Midbrain (tissue), 1 donor: ENCODE measurements at places on chromosomes 3 and 15.
A peak's percentile ranks its signal among the peaks of the same experiment; 100 is the strongest.

DNA sequence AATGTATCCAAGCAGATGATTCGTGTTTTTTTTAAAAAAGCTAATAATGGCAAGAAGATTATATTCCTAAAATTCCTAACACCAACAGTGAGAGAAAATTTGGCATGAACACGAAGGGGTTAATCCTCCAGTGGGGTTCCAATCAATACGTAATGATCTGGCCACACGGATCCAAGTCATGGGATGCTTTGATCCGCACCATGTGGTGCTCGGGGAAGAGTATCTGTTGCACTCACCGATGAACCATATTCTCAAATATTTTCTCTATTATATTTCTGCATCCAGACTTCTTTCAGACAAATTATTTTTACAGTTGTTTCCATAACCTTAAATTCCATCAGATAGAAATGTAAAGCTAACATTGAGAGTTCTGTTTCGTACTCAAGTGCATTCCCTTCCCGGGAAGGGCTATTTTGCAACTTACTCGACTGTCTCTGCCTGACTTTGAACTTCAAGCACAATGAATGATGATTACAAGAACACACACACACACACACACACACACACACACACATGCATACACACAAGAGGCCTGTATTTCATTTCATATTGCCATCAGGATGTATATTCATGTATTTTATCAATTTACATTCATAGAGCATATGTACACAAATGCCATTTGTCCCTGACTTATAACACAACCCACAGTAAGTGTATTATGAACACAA, 567.2 kb downstream of the FOXP1 start:
- DNase-seq, result no peak

- DNase-seq, result no peak
Observed at GRCh38 chr15:76625267-76625666, 279.9 kb downstream of the SCAPER start.

DNA sequence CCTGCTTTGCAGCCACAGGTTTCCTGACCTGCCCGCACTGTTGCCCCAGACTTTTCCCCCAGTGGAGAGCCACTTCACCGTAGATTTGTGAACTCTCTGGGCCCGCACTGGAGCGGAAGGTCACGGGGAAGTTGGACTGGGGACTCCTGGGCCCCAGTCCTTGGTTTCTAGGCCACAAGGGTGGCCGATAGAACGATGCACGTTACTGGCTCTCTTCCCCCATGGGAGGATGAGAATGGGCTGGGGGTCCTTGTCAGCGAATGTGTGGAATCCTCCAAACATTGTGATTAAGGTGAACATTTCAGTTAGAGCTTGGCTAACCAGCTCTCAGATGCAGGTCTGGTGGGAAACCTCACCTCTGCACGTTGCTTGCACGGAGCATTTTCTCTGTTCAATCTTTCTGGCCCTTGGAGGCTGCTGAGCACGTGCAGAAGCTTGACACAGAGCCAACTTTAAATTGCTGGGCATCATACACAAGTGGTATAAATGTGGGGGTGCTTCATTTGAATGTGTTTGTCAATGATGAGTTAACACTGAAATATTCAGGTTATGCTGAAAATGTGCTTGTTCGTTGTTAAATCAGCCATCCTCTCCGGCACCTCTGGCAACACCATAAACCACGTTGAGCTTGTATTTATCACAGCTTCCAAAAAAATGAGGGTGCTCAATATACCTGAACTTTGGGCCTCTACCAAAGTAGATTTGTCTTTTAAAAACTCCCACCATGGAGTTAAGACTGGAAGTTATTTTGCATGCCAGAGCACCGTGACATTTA, 976 bp downstream of the DIS3L start:
- DNase-seq, result no peak

DNA sequence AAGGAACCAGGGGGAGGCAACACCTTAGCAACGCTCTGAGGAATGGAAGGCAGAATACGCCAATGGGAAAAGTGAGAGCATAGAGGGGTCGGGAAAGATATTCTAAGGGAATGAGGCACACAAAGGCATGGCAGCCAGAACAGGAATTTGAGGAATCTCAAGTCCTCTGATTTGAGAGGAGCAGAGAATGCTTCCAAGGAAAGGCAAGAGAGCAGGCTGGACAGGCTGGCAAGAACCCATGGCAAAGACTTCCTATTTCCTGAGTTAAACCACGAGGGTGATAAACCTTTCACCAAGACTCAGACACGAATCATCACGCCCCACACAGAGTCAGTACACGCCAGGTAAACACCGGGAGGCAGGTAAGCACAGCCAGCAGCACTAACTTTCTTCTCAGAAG, 109.8 kb downstream of the IGF2BP2 start:
- no peak for DNase-seq

GRCh38 chr3:187318819-187319616, 27.5 kb upstream of the MASP1 start:
- DNase-seq, result peak; percentile 56

GRCh38 chr3:152243301-152243711, 25.4 kb upstream of the MBNL1 start:
- DNase-seq, result no peak

- DNase-seq, result no peak
Observed at GRCh38 chr3:123068601-123069381, 2.0 kb downstream of the PDIA5 start.

DNA sequence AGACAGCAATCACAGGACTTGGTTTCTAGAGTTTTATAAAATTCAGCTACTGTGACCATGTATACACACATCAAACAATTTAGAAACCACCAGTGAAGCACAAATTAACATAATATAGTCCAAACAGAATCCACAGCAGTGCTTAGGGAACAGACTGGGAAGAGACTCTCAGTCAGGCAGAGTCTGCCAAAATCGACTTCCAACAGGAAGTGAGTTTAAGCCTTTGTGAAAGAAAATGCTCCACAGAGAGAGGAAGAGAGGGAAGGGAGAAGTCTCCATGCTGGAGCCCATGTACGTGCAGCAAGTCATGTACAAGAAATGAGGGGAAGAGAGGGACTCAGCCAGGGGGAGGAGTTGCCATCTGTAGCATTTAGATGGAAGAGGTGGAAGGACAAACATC, 172.6 kb downstream of the IL5RA start:
- DNase-seq, result no peak

GRCh38 chr3:114270019-114270418, 23.8 kb upstream of the TIGIT start:
- no peak for DNase-seq

DNA sequence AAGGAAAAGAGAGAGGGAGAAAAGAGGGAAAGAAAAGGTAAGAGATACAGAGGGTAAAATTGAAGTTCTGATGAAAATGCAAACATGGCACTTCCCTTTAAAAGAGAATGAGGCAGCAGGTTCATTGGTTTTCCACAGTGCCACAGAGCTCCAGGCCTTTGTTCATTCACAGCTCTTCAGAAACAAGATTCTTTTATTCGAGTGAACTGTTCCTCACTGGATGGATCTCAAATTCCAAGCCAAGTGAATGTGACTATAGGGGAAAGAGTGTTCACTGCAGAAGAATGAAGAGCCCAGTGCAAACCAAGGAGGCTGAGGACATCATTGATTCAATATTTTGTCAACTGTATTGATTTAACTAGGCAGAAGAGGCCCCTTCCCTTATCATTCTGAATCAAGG, 280.3 kb upstream of the PROK2 start:
- peak; percentile 54 for DNase-seq

DNA sequence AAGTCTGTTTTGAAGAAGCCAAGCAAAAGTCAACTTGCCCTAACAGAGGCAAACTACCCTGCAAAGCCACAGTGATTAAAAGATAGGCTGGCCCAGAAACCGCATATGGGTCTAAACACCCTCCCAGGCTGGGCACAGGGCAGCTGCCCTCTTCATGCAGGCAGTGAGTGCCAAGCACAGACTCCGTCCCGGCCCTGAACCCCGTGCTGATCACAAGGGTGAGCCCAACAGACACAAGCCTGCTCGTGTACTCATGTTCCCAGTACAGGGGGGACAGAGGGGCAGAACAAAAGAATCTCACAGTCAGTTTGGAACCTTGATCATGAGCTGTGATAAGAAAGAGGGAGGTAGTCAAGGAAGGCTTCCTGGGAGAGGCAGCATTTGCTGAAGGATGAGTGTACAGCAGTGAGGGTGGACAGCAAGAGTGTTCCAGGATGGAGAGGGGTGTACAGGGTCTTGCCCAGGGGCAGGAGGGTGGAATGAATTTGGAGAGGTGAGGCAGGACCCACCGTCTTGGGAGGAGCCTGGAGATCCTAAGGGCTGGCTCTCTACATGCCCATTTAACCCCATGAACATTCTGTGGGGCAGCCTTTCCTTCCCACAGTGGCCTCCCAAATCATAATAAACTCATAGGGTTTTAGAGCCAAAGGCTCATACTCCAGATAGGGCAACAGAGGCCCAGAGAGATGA, 43.2 kb upstream of the PRR23E start:
- no peak for DNase-seq

DNA sequence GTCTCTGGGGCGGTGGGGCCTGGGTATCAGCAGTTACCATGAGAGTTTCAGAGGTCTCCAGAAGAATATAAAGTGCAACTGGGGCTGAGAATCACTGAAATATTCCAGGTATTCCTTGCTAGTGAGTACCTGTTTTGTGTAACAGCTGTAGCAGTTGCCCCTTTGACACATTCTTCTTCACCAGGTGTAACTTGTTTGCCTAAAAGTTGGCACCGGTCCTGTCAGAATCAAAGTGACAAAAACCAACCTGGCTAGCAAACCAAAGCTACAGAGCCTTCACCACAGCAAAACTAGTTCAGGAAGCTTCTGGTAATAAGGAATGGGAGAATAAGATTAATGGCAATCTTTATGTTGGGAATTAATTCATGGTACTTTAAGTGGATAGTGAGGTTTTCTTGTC, 296.0 kb downstream of the NAALADL2 start:
- no peak for DNase-seq

DNA sequence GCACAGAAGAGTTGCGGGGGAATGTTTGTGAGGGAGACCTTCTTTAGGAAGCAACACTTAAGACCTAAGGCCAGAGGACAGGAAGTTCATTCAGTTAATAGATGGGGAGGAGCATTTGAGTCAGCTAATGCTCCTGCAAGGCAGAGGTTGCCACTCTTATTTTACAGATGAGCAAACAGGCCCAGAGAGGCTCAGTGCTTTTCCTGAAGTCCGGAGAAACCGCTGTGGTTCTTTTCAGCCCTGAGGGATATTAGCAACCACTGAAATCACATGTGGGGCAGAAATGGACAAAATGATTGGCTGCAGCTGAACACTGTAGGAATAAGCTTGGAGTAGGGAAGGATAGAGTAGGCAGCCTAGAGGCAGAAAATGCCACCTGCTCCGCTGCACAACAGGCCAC, 33.3 kb upstream of the RTP4 start:
- DNase-seq, result no peak

DNA sequence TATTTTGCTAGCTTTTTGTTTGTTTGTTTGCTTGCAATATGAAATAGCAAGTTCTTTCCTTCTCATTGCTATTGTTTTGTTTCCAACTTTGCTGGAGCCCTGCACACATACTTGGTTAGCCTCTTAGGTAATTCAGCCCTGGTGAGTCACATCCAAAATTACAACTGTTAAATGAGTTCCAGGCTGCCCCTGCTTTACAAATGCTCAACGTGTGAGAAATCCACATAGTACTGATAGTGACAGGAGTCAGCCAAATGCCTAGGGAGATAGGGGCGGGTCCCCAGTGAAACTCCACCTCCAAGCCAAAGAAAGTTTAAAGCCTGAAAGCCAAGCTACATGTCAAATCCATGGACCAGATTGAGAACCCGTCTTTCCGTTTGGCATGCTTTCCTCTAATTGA, 81.3 kb upstream of the RNF7 start:
- DNase-seq, result no peak

- DNase-seq, result no peak
Observed at GRCh38 chr3:70386846-70387245, 74.4 kb upstream of the MDFIC2 start.

- DNase-seq, result no peak
Observed at GRCh38 chr15:101477851-101478362, 11.6 kb downstream of the PCSK6 start.

- DNase-seq, result no peak
Observed at GRCh38 chr3:56655709-56656108, 27.4 kb downstream of the TASOR start.

DNA sequence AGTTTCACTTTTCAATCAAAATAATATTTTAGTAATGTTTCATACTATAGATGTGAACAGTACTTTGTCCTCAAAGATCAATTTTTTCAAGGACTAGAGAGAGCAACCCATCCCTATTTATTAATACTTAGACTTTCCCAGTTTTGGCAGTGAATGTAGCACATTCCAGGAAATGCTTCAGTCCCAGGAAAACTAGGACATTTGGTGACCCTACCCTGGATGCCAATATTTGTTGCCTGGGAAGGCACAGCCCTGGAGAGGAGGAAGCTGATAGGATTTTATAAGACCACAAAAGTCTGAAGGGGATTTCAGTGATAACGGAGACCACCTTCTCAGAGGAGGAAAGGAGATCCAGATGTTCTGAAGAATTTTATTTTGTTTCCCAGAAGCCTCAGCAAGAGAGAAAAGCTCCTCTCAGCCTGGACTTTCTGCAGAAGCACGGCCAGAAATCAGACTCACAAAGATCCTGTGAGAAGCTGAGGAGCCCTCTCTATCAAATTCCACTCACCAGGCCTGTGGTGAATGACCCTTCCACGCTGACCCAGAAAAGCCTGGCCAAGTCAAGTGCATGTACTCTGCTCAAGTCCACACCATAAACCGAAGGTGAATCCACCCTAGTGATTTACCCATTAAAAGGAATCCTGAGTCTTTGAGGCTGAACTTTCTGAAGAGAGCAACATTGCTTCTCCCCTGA, 87.7 kb upstream of the ABHD17C start:
- no peak for DNase-seq
